ENCODE measurements at places on chromosomes 1 and 21.
A peak's percentile ranks its signal among the peaks of the same experiment; 100 is the strongest.

- DNase-seq, result no peak
These were observed 2.6 kb downstream of the LRRC7 start for GRCh38 chr1:69570356-69570755.

GRCh38 chr1:112514901-112515300 lies 6.1 kb downstream of the WNT2B start:
- no peak for DNase-seq

GRCh38 chr1:77222496-77222895 lies 3.3 kb upstream of the PIGK start:
- no peak for DNase-seq

GRCh38 chr1:65419681-65420589 lies 533 bp upstream of the LEPR start:
- DNase-seq, result peak; percentile 77

GRCh38 chr21:44483288-44484237 lies 28.3 kb downstream of the LRRC3 start:
- DNase-seq, result no peak

Data from cerebellar nuclear complex (tissue), 1 donor.